ENCODE measurements at places on chromosomes 3 and 15.
A peak's percentile ranks its signal among the peaks of the same experiment; 100 is the strongest.

DNA sequence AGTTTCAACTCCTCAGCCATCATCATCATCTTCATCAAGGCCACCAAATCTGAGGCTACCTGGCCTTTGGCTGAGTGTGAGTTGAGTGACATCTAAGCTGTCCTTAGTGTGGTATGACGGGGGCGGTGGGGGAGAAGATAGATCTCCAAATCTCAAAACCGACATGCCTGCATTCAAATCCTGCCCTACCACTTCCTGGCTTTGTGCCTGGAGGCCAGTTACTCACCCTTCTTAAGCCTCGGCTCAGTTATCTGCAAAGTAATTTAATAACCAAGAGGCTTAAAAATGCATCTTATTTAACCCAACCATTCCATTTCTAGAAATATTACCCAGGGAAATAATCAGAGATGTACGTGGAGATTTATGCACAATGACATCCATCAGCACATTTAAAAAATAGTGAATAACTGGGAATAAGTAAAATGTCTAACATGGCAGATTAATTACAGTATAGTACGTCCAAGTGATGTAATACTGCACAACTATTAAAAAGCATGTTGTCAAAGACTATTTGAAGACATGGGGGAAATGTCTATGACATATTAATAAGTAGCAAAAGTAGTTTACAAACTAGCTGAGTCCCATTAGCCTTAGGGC, 167.4 kb downstream of the NTRK3 start:
- no peak for DNase-seq

DNA sequence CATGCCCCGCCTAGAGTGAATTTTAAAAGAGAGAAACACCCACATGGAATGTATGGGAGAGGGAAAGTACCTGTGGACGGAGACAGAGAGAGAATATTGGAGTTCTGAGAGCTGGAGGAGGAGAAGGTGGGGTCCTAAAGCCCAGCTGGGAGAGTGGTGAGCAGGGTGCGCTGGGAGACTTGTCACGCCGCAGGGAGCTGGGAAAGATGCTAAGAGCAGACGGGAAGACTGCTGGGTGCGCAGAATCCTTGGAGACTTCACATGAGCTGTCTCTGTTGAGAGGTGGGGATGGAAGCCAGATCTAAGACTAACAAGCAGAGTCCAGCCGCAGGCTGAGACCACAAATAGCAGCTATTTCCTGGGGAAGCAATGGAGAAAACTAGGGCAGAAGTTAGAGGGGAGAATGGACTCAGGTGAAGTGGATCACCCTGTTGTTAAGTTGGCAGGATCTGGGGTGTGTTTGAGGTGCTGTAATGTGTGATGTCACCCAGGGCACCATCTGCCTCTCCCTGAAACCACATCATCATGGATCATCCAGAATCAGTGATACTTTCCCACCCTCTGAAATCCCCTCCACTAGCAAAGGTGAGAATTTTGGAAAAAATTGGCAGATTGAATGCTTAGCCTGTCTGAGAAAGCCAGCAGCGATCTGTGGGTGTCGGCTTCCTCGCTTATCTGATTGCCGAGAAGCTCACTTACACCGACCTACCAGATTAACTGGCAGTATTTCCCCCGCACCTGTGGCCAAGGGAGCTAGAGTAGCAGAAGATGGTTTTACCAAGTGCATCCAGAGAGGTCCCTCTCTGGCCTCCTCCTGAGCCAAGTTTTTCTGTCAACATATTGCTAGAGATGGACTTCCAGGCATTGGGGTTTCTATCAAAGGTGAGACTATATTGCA, 174.8 kb upstream of the BHLHE40 start:
- DNase-seq = no peak

DNA sequence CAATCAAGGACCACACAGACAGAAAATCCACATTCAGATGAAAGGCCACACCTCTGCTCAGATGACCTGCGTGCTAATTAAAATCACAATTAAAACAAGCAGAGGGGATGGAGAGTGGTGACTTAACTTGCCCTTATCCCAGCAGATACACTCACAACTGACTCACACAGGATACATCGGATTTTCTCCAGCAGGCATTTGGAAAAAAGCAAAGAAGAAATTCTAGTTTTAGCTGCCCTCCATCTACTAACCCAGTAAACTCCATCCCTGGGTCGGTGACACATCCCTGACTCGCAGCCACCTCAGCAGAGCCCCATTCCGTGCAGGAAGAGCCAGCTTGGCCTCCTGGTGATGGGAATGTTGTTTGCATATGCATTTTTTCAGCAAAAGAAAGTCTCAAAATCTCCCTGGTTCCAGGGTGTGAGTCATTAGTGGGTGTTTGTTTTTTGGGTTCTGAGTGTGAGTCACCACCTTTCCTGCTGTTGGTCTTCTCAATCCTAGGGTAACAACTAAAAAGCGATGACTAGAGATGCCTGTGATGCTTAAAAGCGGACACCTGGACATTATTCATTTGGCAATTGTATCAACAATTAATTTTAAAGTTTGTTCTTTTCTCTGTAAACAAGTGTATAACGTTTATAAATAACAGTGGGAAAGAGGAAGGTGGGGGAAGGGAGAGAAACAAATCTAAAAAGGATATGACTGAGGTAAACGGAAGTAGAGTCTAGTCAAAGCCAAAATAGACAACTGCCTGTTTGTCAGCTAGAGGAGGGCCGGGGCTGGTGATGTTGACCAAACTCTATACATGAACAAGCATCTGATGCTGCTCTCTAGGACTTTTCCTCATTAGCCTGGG, 49.8 kb upstream of the SLC4A7 start:
- DNase-seq = peak; percentile 11

GRCh38 chr15:85440451-85440850, 60.0 kb downstream of the AKAP13 start:
- no peak for DNase-seq

- DNase-seq = no peak
These were observed 474.1 kb downstream of the FOXP1 start for GRCh38 chr3:71109241-71109976.

- no peak for DNase-seq
These were observed 36.0 kb upstream of the CMTM8 start for GRCh38 chr3:32202496-32202895.

GRCh38 chr3:59654480-59655417, 604.9 kb upstream of the CFAP20DC start:
- DNase-seq = no peak

DNA sequence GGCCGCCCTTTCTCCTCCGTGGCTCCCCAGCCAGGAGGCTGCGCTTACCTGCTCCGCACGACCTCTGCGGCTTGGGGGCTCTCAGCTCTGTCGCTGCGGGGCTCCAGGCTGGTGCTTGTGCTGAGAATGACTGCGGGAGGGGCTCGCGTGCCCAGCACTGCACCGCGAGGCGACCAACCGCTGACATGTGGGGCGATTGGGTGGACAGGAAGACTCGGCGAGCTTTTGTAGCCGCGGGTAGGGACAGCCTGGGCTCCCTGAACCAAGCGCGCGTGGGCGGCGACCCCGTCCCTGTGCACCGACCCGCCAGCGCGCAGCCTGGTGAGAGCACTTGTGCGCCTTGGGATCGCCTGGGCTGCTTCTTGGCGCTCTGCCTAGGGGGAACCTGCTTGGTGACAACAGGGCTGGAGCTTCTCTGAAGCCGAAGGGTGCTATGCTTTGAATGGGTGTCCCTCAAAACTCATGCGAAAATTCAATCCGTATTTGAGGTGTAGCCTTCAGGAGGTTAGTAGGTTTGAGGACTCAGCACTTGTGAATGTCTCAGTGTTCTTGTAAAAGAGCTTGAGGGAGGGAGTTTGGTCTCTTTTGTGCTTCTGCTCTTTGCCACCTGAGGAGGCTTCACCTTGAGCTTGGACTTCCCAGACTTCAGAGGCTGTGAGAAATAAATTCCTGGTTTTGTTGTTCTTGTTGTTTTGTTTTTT, 50.4 kb downstream of the IL12A start:
- no peak for DNase-seq

GRCh38 chr15:79700951-79701480, 195.8 kb downstream of the MTHFS start:
- no peak for DNase-seq

DNA sequence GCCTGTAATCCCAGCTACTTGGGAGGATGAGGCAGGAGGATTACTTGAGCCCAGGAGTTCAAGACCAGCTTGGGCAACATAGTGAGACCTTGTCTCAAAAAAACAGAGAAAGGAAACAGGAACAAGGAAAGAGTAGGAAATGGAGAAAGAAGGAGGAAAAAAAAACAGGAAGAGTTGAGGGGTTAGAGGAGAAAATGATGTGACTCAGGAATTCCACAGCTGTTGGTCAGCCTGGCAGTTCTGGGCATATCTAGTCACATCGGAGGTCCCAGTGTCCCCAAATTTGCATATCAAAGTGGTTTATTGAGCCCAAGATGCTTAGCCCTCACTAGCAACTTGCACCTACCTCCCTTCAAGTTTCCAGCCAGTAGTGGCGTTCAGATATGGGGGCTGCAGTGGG, 18.8 kb upstream of the JMJD7 start:
- DNase-seq = no peak

- DNase-seq = no peak
These were observed 9.7 kb downstream of the SLC12A6 start for GRCh38 chr15:34327906-34328305.

- DNase-seq = no peak
These were observed 42.1 kb upstream of the ATG7 start for GRCh38 chr3:11230125-11230524.

- no peak for DNase-seq
These were observed 47.0 kb upstream of the PLXNA1 start for GRCh38 chr3:126935756-126936509.

DNA sequence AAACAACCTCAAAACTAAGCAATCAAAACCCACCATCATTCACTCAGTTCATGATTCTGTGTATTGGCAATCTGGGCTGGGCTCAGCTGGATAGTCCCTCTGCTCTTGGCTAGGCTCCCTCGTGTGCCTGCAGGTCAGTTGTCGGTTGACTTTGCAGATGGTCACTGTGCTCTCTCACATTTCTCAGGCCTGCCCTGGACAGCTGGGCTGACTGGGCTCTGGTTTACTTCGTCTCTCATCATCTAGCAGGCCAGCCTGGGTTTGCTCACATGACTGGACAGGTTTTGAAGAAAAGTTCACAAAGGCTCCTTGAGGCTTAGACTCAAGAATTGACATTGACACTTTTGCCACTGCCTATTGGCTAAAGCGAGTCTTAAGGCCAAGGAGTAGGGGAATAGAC, 105.0 kb upstream of the CTNNB1 start:
- no peak for DNase-seq

DNA sequence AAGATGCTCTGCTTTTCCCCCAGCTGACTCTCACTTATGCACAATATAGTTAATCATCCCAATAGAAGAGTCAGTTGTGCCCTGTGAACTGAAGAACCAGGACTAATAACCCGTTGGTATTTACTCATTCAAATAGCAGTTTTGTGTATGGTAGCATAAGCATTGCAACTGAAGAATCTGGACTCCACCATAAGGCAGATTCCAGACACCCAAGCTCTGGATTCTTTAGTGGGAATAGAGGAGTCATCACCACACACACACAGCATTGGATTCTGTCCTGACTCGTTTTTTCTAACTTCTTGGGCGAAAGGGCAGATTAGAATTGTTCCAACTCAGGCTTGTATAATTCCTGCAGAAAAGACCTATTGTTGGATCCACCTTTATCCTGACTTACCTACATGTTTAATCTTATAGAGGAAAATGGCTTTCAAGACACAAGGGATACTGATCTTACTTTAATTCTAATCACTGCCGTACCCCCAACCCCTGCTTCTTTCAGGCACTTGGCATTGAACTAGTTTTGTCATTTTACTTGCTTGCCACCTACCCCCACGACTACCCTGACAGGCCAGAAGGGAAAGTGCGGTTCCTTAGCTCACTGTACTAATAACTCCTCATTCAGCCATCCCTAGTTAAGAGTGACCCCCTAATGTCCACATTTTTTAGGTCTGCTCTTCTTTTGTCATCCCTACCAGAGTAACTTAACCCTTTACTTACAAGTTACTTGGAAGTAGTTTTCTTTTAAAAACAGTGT, 42.3 kb downstream of the NKIRAS1 start:
- no peak for DNase-seq

DNA sequence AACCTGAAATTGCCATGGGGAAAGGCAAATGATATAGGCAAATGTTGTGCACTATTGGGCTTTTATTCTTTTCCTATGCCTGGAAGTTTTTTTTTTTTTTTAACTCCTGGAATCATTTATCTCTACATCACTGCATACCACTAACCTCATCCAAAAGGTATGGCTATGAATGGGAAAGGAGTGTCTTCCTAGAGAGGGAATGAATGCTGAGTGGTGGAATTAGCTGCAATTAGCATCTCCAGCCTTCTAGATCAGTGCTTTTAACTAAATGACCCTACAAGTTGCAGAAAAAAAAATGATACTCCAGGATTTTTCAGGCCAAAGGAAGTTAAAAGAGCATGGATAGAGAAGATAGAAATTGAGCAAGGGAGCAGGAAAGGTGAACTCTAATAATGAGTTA, 429.8 kb upstream of the PDZRN3 start:
- DNase-seq = no peak

- DNase-seq = no peak
These were observed 184.5 kb downstream of the ZPLD1 start for GRCh38 chr3:102619361-102619760.

GRCh38 chr15:96333131-96334016, 2.9 kb downstream of the NR2F2 start:
- DNase-seq = no peak
